Activated naive CD8-positive, alpha-beta T cell treated with anti-CD3 and anti-CD28 coated beads, Interleukin-2, amount 10 ng/mL, durations not matched to agents 7 days and 5 days (primary cell): ENCODE measurements at places on chromosomes 1 and 21. TPM values are rescaled to one million over a fixed set of nuclear protein-coding genes. Genes with fewer than 3 reads are reported as not detected.

GRCh38 chr1:201582705-201583442 is 43.9 kb downstream of the NAV1 start:
- DNase-seq = no peak

GRCh38 chr21:42681296-42682206 is 28.1 kb downstream of the PDE9A start:
- no peak for DNase-seq

- DNase-seq = peak; percentile 58
Measured at GRCh38 chr21:33070998-33071769, 1.2 kb downstream of the OLIG1 start.

DNA sequence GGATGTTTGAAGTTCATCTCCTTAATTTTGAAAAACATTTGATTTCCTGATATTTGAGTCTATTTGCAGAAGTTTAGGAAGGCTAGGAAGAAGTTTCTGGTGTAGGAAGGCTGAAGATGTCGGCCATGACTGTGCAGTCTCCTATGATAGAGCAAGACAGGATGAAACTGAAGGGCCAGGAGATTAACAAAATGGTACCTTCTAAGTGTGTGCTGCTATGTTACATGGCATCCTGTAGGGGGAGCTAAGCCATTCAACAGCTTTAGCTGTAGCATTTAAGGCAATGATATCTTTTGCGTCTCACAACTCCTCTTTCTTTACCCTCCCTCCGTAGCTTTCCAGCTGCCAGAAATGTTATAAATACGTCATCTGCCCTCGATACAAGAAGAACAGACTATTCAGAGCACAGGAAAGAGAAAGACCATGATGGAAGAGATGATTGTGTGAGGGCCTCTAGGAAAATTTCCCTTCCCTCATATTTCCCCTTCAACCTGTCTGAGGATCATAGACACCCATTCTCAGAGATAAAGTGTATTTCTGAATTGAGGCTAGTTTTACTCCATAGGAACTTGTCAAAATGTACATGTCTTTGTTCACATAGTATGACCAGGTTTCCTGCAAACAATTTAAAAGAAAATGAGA is 61.1 kb downstream of the XCL1 start:
- no peak for DNase-seq

Gene SAMD11
- total RNA-seq = not detected

- no peak for DNase-seq
Measured at GRCh38 chr1:247357781-247358211, 26.1 kb upstream of the ZNF496 start.

DNA sequence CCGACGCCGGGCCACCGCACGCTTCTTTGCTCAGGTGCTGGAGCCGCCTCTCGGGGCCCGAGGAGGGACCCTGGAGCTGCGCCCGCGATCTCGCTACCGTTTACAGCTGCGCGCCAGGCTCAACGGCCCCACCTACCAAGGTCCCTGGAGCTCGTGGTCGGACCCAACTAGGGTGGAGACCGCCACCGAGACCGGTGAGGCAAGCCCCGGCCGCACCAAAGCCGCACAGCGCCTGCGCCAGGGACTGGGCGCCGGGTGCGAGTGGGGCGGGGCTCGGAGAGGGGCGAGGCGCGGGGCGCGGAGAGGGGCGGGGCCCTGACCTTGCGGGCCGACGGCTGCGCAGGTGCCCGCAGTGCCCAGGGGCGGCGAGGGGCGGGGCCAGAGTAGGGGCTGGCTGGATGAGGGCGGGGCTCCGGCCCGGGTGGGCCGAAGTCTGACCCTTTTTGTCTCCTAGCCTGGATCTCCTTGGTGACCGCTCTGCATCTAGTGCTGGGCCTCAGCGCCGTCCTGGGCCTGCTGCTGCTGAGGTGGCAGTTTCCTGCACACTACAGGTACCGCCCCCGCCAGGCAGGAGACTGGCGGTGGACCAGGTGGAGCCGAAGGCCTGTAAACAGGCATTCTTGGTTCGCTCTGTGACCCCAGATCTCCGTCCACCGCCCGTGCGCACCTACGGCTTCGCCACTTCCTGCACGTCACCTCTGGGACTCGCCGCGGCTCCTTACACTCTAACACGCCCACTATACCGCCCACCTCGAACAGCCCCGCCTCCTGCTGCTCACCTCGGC is 9.8 kb upstream of the CDC20 start:
- peak; percentile 75 for DNase-seq

GRCh38 chr1:203692565-203693470 is 66.2 kb downstream of the ATP2B4 start:
- DNase-seq = no peak

DNA sequence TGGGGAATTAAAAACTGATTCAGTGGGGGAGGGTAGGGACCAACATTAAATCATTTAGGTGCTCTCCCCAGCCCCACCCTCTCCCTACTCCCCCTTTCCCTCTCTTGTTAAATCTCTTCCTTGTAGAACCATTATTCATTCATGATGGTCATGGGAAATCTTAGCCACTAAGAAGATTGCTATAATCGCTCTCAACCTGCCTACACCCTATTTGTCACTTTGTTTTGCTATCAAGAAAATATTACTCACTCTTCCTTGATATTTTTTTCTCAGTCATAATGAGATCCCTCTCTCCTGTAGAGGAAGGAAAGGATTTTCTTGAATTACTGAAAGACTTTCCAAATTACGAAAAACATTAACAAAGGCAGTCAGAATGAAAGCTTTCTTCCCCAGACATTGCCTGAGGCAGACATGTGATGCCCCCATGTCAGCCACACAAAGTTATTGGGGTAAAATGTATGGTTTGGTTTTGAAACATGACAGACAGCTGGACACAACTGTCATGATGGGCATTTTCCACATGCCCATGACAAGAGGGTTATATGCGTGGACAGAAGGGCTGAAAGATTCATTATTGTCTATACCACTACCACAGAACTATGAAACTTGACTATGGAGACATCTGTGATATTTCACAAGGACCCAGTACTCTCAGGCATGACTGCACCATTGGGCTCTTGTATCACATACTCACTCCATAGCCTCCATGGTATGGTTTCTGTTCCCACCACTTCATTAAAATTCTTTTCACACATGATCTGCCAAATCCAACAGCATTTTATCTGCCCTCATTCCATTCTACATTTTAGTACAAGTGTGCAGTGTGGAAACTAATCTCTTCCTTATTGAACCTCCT is 420.1 kb downstream of the DISC1 start:
- no peak for DNase-seq

GRCh38 chr1:234512451-234512861 is 33.5 kb upstream of the TARBP1 start:
- DNase-seq = no peak

DNA sequence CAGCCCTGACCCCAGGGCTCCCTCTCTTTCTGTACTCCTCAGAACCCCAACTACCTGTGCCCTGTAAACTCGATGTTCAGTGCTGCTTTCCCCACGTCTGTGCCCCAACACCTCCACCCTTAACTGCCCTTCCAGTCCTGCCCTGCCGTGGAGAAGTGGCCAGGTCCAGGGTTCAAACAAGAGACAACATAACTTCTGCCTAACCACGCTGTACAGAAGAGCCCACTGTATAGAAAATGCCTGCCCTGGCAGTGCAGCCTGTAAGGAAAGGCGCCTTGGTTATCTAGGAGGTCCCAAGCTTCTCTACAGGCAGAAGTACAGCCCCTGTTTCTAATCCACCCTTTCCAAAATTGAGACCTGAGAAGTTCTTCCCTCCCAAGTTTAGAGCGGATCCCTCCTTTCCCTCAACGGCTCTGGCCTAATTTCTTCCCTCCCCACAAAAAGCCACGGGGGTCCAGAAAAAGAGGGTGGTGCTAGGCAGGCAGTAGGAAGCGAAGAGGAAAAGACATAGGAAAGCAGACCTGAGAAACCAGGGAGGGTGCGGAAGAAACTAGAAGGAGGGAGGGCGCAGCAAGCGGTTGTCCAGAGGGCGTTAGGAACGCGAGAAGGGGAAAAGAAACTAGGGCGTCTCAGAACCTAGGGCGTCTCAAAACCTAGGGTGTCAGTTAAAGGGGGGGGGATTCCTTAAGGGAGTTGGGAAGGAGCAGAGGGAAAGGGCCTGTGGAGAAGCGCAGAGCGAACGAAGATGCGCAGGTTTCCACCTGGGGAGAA is 3.2 kb downstream of the DMRTA2 start:
- DNase-seq = no peak

DNA sequence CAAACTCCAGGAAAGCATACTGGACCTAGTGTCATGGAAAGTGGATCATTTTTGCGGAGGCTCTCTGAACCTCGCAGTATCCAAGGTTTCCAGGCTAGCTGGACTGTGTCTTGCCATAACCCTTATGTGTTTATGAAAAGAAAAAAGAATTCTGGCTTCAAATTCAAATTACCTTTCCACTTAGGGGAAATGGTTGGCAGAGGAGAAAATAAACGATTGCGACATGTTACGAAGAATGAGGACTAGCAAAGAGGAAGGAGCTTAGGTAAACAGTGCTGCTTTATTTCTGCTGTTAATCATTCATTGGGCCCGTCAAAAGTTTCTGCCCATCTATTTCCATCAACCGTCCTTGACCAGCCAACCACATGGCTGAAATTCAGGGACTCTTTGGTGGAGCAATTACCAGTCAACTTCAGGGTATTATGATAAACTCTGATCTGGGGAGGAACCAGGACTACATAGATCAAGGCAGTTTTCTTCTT is at the start of gene C4BPA:
C4BPA (plus strand) TSS at position 342 of the 482 bp plus-strand sequence. CDS start 8,793 bp downstream, outside the sequence.
- DNase-seq = no peak

Gene EDARADD
- total RNA-seq = 3.1 TPM
